GF-D8 (cell line): ENCODE measurements at places on chromosomes 3 and 15.

GRCh38 chr3:52537726-52538421, 1.5 kb downstream of the UQCC5 start:
- no peak for DNase-seq

DNA sequence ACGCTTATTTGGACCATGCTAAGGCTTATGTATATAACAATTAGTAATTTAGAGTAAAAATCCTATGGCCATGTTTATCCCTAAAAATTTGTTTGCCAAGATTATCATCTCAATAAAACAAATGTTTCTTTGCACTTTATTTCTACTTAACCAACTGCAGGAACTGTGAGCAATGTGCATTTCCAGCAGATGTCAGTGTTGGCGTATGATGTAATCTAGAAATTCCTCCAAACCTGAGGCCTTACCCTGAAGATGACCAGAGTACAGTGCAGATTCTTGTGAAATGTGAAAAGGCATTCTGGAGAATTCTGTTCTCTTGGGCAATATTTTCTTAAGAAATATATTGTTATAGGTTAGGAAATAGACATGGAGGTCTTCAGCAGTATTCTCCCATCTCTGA, 205.9 kb downstream of the MBNL1 start:
- peak; percentile 15 for DNase-seq

DNA sequence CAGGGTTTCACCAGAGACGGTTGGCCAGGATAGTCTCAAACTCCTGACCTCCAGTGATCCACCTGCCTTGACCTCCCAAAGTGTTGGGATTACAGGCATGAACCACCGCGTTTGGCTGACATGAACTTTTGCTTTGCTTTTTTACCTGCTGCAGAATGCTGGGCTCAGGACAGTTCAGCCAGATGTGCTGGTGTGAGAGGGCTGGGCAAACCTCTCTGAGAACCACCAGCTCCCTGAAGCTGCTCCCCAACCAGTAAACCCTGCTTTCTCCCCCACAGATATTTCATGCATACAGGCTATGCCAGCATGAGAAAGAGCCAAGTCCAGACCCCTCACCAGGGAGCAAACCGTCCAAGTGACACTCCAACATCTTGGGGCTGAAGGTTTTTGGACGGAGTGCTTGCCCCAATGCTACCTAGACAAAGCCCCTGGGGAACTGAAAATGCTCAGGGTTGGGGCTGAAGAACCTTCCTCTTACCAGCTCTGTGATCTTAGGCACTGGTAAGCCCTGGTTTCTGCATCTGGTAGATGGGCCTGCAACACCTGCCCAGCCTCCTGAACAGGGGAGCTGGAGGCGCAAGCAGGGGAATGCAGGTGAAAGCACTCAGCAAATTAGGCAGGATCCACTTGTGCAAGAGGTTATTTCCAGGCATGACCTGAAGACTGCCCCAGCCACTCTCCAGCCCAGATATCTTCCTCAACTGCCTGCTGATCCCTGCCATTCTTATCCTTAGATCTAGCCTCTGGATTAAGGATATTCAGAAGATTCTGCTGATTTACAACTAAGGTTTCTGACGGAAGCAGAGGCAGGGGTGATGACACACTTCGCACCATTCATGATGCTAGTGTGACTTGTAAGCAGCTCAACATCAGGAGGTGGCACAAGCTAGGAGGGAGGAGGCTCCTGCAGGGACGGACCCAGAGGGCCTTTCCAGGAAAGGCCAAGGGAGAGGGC, 78.8 kb downstream of the TLE3 start:
- DNase-seq = no peak

DNA sequence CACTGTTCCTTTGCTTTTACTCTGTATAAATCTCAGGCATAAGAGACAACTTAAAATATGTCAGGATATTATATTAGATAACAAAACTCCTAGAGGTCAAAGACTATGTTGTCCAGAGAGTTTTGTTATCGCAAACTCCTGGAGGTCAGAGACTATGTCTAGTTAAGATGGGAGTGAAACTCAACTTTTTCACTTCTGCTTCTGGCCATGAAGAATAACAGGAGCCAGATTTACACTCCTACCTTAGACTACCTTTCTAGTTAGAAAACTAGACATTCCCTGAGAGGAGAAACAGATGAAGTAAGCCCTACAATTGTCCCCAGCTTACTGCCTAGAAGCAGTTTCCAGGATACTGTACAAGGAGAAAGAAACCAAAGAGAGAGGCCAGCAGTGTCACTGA, 255.4 kb upstream of the UBE2E1 start:
- DNase-seq = no peak

DNA sequence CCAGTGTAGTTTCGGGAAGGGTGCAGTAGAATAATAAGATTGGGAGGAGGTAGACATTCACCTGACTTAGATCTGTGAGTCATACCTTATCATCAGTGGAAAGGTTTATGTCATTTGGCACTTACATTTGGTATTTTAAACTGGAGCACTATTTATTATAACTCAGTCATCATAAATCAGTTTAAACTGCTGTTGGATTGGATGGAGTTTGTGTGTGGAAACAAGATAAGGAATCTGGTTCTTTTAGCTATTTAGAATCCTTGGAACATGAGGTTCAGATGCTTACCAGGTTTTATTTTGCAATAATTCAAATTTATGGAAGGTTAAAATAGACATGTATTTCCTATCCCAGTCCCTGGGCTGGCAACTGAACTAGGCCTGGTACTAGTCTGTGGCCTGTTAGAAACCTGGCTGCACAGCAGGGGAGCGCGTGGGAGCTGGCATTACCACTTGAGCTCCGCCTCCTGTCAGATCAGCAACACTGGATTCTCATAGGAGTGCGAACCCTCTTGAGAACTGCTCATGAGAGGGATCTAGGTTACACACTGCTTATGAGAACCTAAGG, 34.5 kb downstream of the ZFAND6 start:
- no peak for DNase-seq

DNA sequence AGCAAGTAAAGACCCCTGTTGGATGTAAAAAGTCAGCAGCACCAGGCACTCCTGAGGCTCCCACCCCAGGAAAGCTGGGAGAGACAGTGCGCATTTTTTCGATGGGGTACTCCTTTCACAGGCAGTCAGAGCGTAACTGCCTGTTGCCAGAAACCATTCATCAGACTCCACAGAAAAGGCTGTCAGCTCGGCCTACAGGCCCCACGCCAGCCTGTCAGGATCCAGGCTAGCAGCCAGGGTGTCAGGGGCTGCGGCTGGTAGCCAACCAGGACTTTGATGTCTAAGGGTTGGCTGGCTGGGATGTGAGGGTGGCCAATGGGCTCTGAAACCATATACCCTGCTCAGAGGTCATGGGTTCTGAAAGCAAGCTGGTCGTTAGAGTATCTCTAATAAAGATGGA, 164.5 kb downstream of the WNT5A start:
- DNase-seq = no peak

DNA sequence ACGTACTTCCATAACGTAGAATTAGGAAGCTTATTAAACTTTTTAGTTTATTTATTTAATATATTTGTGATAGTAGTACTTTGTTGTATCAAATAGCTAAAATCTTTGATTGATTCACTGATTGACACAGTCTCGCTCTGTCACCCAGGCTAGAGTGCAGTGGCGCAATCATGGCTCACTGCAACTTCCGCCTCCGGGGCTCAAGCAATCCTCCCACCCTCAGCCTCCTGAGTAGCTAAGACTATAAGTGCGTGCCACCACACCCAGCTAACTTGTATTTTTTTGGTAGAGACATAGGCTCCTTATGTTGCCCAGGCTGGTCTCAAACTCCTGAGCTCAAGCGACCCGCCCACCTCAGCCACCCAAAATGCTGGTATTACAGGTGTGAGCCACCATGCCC, 5.7 kb downstream of the APH1B start:
- peak; percentile 28 for DNase-seq

- no peak for DNase-seq
Observed at GRCh38 chr3:171018156-171018935, 8.2 kb downstream of the SLC2A2 start.

- no peak for DNase-seq
Observed at GRCh38 chr3:194296454-194297263, 54.5 kb downstream of the CPN2 start.

- no peak for DNase-seq
Observed at GRCh38 chr15:52208306-52208946, 17.2 kb upstream of the GNB5 start.

DNA sequence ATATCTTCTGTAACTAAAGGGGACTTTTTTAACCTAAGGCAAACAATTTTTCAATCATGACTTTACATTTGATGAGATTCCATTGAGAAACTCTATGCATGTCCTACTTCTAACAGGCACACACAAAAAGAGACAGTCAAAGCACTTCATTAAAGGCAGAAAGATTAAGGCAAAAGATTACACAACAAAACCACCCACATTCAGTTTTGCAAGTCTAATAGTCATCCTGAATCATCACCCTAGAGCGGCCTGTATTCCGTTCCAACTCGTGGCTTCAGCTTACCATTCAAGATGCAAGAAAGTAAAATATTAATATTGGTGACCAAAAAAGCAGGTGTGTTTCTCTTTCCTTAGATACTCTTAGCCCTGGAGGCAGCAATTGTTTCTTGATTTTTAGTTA, 205.9 kb downstream of the P3H2 start:
- DNase-seq = no peak

DNA sequence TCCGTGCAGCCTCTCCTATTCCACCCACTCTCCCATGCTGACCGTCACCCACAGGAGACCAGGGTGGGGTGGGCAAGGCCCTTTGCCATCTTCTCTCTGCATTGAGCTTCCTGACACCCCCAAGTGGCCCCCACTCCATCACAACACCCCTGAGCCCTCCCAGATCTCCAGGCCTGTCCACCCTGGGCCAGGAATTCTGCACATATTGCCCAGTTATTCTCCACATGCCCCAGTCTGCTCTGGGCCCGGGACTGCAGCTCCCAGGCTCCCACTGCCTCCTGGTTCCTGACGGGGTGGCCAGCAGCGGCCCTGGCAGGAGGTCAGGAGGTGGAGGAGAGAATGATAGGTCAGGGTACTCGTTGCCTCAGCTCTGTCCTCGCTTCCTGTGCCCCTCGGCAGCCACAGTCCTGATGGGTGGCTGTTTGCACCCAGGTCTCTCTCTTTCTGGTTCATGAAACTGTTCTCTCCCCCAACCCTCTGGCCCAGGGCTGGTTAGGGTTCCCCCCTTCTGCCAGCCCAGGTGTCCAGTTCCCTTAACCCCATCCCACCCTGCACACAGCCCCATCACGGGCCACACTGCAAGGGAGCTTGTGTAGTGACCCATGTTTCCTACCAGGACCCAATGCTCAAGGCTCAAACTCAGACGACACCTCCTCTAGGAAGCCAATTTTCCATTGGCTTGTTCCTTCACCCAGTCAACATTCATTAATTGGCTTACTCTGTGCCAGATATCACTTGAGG, 47.3 kb downstream of the IQSEC1 start:
- DNase-seq = no peak

DNA sequence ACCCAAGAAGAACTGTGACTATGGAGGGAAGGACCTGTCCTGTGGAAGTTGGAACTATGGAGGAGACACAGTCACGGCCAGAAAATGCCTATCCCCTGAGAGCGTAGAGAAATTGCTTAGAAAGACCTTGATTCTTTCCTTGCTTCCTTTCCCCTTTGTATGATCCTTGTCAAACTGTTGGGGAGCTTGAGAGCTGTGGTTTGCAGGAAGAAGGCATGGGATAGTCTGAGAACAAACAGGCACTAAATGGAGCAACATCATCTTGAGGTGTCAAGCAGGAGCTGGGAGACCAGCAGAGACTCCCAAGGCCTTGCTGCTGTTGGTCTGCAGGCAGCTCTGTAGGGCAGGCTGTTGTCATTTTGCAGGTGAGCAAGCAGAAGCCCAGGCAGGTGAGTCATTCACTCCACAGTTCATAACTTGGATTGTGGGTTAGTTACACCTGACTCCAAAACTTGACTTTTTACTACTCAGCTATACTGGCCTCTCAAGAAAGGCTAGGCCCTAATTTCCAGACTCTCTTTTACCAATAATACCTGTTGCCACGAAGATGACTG, 298.9 kb downstream of the LRTM1 start:
- no peak for DNase-seq

- no peak for DNase-seq
Observed at GRCh38 chr3:198093112-198093679, 133.2 kb downstream of the LMLN start.

- no peak for DNase-seq
Observed at GRCh38 chr3:149553781-149554451, 79.4 kb downstream of the TM4SF4 start.

GRCh38 chr15:68054628-68055223, 611 bp downstream of the PIAS1 start:
- peak; percentile 40 for DNase-seq

GRCh38 chr15:52144656-52145178, 32.1 kb upstream of the BCL2L10 start:
- no peak for DNase-seq

GRCh38 chr3:40312661-40313226, 3.2 kb downstream of the EIF1B start:
- no peak for DNase-seq

DNA sequence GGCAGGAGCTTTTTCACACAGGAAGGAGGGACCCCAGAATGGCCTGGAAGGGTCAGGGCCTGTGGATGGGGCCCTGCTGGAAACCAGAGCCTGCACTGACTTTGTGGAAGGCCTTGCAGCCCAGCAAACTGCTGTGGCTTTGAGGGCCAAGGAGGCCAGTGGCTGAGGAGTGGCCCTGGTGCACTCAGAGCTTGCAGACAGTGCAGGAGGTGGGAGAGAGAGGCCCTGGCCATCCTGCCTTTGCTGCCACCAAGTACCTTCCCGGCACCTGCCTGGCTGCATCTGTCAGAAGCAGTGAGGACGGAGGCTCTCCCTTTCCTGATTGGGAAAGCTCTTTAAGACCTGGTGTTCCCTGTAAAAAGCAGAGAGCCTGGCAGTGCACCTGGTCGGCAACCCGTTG, 6.4 kb downstream of the PSTPIP1 start:
- DNase-seq = no peak

DNA sequence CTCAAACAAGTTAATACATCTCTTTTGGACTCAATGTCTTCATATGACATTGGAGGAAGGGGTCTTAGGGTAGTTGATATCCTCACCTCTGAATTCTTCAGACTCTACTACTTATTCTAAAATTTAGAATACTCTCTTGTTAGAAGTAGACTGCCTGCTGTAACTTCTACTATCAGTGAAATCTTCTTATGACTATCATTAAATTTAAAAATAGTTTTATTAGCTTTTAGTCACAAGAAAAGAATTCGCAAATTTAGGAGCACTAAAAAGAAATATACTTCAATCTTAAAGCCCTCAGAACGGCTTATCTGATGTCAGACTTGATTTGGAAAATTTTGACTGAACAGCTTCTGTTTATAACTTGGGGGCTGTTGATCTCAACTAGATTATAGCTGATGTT, 67.1 kb upstream of the TTC14 start:
- no peak for DNase-seq

GRCh38 chr15:61750271-61751084, 309.8 kb downstream of the VPS13C start:
- no peak for DNase-seq

DNA sequence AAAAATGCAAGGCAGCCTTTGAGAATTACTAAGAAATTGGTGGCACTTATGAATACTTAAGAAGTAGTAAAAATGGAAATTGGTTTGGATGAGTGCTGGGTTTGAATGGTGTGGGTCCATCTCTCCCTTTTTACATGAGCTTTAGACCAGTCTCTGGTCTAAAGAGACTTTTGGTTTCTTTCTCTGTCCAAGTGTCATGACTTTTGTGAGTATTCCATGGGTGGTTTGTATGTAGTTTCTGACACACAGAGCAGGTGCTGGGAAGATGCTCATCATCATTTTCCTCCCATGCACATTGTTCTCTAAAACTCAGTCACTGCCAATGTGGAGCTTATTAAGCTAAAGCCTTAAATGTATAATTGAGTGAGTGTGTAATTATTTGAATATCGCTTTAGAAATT, 63.5 kb downstream of the KAT2B start:
- no peak for DNase-seq

GRCh38 chr3:23166276-23166675, 36.9 kb upstream of the UBE2E2 start:
- no peak for DNase-seq

- no peak for DNase-seq
Observed at GRCh38 chr3:108089579-108089978, 1.3 kb downstream of the CD47 start.
